ENCODE measurements at places on chromosomes 13 and 19.

DNA sequence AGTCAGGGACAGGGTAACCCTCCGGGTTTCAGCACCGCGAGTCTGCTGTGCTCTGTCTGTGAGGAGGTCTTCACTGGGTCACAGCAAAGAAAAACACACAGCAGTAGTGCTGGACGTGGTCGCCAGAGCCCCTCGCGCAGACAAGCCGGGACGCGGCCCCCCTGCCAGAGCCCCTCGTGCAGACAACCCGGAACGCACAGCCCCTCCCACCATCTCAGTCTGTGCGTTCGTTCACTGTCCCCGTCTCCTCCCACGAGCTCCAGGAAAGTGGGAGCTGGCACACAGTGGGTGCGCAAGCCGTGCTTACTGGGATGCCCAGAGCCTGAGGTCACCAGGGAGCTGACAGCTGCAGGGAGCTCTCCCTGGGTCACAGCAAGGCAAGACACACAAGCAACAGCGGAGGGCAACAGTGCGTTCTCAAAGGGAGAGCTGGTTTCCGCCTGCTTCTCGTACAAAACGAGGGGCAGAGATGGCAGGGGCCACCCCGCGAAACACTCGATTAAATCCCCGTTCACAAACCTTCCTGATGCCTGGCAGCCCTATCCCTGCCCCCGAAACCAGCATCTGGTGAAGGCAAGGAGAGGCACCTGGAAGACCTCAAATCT lies 3.2 kb upstream of the PLPP2 start:
- DNase-seq: no peak

DNA sequence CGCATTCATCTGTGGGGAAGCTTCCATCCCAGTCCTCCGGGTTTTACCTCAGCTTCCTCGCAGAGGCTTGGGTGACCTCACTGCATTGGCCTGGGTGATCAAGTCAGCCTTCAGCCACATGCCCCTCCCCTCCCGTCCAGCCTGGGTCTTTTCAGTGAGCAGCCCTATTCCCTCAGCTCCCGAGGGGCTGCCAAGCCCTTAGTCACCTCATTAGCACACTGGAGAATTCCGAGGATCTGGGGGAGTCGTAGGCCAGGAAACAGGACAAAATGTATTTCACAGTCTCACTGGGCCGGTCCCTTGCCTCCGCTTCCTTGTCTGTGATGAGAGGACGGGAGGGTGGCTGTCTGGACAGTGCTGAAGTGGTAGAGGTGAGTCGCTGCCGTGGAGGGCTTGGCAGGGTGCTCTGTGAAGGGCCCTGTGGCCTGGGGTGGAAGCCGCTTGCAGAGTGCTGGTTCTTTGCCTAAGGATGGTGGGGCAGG lies 19.9 kb downstream of the KDM4B start:
- no peak for DNase-seq

DNA sequence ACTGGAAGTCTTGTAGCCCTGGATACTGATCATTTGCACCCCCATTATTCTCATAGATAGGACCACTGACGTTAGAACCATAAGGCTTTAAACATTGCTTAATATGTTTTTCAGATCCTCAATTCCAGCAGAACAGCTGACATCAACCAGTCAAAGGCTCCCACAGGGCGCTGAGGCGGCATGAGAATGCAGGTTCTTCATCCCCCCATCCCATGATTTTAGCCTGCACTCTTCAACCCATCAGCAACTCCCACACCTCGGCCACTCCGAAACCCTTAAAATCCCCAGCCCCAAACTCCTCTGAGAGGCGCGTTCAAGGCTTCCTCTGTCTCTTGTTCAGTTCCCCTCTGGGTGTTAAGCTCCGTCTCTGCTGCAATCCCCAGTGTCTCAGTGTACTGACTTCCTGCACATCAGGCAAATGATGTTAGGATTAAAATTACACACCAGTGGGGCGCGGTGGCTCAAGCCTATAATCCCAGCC lies 24.3 kb upstream of the LAMP1 start:
- DNase-seq: no peak

GRCh38 chr13:45630791-45631190 lies 15.3 kb upstream of the ERICH6B start:
- no peak for DNase-seq

DNA sequence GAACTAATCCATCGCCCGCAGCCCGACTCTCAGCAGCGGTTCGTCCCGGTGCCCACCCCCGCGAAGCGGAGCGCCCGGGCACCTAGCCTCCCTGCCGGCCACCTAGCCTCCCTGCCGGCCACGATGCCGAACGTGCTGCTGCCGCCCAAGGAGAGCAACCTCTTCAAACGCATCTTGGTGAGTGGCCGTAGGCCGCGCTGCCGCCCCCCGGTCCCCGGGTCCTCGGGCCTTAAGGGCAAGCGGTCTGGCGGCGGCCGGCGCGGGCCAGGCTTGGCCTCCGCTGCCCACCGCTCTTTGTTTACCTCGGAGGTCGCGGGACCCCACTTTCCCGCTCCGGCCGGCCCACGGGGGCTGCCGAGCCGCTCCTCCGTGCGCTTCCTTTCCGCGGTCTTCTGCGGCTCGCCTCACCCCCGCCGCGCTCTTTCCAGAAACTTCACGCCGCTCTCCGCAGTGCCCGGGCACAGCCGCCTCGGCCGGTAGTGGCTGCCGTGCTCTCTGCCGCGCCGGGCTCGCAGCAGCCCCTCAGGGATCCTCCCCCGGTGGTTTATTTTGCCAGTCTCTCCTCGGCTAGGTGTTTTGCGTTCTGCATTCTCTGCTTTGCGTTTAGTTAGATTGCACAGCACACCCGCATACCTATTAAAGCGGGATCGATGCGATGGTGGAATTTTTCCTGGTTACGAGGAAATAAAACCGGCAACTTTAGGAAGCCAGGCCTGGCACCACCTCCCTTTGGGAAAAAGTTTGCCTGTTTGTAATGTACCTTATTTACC lies 524 bp downstream of the NAA16 start:
- DNase-seq: peak; percentile 37

- no peak for DNase-seq
Observed at GRCh38 chr19:10201176-10201575, 6.4 kb upstream of the DNMT1 start.

DNA sequence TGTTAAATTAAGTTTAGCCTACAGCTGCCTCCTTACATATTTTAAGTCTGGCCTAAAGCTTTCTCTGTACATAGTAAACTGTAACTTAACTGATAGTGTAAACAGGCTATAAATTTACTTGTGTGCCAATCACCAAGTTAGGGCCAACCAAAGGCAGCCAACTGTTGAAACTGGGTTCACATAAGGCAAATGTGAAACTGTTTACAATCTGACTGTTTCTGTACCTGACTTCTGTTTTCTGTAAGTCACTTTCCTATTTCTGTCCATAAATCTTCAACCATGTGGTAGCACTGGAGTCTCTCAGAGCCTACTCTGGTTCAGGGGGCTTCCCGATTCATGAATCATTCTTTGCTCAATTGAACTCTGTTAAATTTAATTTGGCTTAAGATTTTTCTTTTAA lies 103.1 kb downstream of the RAP2A start:
- DNase-seq: no peak

DNA sequence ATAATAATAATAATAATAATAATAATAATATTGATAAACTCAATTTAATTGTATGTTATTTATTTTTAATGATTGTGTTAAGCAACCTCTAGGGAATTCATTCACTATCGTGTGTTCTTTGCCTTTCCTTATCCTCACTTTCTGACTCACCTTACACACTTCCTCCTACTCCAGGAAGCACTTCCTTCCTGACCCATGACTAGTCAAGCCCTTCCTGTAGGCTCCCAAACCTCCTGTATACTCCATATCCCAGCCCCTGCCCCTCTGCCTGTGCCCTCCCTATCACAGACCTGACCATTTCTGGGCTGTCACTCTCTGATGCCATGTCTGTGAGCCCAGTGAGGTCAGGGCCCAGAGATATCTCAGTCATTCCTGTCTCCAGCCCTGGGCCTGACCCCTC lies 7.6 kb downstream of the LGALS4 start:
- DNase-seq: no peak

DNA sequence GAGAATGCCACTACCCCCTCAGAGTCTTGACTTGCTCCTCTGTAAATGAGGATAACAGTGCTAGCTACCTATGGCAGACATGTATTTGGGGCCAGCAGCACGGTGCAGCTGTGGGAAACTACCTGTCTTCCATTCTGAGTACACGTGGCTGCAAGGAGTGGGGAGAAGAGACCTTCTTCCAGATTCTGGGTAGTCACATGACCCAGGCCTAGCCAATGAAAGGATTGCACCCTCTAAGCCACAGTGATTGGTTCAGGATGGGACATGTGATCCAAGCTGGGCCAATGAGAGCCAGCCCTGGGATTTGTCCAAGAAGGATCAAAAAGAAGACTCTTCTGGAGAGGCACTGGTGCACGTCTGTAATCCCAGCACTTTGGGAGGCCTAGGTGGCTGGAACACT lies 5.5 kb downstream of the ZNRF4 start:
- DNase-seq: no peak

DNA sequence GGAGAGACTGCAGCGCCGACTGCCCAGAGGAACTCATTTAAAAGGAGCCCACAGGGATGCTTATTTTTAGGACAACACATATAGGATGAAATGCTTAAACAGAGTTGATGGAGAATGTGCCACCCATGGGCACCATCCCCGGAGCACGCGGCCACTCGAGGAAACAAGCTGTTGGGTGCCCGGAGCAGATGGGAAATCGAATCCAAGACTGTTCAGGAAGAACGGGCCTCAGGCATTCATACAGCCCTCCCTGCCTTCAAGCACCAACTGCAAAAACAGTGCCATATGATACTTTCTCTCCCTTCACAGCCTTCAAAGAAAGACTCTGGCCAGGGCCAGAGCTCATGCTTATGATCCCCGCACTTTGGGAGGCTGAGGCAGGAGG lies 40.2 kb downstream of the RAB20 start:
- DNase-seq: no peak

GRCh38 chr19:55447421-55448174 lies 4.5 kb upstream of the SHISA7 start:
- no peak for DNase-seq

- no peak for DNase-seq
Observed at GRCh38 chr13:87893186-87893585, 222.0 kb downstream of the SLITRK5 start.

DNA sequence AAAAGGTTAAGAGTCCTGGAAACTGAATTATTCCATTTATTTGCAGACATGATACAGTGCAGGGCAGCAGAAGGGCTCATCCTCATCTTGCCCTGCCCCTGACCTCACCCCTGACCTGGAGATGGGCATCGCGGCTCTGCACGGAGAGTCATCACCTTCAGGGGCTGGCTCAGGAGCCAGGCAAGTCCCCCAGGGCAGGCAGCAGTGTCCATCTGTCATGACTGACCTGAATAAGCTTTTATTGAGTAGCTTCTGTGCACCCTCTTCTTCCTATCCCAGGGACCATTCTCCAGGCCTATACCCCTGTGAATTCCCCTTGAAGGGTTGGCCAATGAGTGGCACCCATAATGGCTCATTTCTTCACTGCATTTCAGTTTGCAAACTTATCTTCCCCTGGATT lies 484.2 kb downstream of the ZNF536 start:
- DNase-seq: no peak

DNA sequence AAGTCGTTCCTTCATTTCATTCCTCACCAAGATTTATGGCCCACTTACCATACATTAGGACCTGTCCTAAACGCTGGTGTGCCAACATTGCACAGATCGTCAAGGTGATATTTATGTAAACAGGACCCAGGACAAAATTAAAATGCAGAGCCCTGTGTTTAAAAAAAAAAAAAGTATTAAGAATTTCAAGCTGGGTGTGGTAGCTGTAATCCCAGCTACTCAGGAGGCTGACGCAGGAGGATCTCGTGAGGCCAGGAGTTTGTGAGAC lies 6.5 kb upstream of the ZNF444 start:
- DNase-seq: no peak

GRCh38 chr19:19285686-19286085 lies 12.6 kb upstream of the TM6SF2 start:
- DNase-seq: no peak

DNA sequence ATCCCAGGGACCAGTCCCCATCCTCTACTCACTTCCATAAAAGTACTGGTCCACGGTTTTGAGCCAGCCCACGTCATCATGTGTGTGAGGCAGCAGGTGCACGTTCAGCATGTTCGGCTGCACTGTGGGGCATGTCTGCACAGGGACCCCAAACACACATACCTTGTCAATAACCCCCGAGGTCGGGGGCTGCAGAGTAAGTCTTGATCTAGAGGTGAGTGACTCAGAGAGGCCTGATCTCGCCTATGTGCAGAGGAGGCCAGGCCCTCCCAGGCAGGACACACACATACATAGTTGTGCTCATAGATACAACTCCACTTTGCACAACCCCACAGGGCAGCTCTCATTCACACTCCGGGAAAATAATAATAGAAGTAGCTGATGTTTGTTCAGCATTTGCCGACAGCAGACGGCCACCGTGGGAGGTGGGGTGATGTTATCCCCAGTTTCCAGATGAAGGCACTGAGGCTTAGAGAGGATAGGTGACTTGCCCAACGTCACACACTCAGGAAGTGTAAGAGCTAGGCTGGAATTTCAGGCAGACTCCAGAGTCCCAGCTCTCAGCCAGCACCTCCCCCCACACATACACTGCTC lies 774 bp downstream of the MAN2B1 start:
- DNase-seq: no peak

- DNase-seq: no peak
Observed at GRCh38 chr13:71775966-71776365, 91.0 kb downstream of the DACH1 start.

GRCh38 chr13:26785838-26786630 lies 25.4 kb upstream of the GPR12 start:
- DNase-seq: peak; percentile 22

GRCh38 chr13:99371956-99372355 lies 64.8 kb upstream of the GPR183 start:
- DNase-seq: no peak

DNA sequence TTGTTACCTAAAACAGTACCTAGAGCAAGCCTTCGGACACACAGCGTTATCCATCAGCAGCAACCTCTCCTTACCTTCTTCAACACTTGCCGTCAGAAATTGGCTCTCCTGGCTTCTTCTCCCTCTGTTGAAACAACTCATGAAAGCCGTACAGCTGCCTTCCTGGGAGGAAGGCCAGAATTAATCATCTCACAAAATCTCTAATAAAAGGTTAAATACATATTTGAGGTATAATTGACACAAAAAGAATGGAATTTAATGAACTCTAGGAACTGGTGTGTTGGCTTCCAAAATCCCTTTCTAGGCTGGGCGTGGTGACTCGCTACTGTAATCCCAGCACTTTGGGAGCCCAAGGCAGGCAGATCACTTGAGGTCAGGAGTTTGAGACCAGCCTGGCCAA lies 37.3 kb upstream of the GTF2F2 start:
- no peak for DNase-seq

Measured in activated T-helper 1 cell treated with anti-CD3 and anti-CD28 coated beads, Interleukin-2, amount 50 U/mL, for 16 hours (primary cell).